ENCODE measurements at places on chromosomes 11 and 22.

GRCh38 chr11:112195951-112196351, 20.6 kb downstream of the BCO2 start:
- DNase-seq, result peak; percentile 50

DNA sequence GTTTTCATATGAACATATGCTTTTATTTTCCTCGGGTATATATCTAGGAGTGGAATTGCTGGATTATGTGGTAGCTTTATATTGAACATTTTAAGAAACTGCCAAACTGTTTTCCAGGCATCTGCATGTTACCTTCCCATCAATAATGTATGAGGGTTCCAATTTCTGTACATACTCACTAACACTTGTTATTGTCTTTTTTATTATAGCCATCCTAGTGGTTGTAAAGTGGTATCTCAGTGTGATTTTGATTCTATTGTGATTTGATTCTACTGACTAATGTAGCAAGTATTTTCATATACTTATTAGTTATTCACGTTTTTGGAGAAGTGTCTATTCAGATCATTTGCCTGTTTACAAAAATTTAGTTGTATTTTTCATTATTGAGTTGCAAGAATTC, 2.0 kb downstream of the ANO5 start:
- no peak for DNase-seq

DNA sequence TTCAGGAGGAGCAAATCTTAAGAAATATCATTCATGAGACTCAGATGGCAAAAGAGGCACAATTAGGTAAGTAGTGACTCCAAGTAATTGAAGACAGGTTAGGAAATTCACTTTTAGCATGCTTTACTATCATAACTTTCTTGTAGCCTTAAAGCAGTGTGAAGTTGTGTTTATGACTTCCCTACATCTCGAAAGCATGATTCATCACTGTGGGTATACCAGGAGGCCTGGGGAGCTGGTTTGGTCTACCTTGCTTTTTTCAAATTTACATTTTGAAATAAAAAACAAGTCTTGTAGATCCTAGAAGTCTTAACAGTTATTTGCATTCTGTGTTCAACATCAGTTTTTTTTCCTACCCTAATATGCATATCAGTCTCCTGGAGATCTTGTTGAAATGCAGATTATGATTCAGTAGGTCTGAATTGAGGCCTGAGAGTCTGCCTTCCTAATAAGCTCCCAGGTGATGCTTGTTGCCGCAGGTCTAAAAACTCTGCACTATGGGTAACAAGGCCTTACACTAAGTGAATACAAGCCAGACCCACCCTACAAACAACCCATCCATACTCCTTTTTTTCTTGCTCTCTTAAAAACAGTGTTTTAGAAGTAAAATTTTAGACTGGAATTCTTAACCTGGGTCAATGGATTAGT, 41.4 kb downstream of the TTC17 start:
- peak; percentile 60 for DNase-seq

GRCh38 chr11:46015941-46016340, 93.5 kb downstream of the LARGE2 start:
- DNase-seq, result no peak

DNA sequence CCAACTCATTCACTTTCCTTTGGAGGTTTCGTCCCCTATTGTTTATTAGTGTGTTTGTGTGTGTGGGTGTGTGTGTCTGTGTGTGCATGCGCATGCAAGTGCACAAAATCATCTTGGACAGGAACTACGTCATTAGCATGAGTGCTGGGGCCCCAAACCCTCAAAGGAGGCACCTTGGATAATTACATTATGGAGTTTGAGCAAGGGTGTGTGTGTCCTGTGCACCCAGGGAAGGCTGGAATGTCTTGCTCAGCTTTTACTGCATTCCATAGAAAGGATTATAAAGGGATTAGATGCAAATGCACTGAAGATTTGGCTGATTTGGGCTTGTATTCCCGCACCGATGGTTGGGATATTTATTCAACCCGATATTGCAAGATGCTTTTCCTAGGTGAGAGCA, 203.4 kb upstream of the NAV2 start:
- DNase-seq, result no peak

DNA sequence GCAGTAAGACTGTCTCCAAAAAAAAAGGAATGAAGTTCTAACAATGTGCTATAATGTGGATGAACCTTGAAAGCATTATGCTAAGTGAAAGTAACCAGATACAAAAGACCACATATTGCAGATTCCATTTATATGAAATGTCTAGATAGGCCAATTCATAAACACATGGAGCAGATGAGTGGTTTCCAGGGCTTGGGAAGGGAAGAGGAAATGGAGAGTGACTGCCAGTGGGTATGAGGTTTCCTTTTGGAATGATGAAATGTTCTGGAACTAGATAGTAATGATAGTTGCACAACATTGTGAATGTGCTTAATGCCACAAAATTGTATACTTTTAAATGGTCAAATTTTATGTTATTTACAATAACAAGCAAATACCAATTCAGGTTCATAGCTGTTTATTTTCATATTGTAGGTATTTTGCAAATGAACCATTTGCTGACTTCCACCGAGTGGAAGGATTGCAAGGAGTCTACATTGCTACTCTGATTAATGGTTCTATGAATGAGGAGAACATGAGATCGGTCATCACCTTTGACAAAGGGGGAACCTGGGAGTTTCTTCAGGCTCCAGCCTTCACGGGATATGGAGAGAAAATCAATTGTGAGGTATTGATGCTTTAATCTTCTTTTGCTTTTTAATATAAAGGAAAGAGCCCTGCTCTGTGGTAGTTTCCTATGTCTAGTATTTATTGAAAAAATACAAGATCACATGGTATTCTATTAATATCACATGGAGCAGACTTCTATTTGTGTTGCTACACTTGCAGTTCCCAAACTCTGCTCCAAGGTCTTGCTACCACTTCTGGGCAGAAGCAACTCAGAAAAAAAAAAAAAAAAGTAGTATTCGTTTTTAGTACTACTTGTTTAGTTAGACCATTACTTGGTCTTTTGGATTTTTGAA, 67.7 kb upstream of the SORL1-AS1 start:
- peak; percentile 33 for DNase-seq

Measured in choroid plexus epithelial cell (primary cell).